Suppressor macrophage treated with lipopolysaccharide for 4 hours (primary cell): ENCODE measurements at places on chromosomes 1 and 21.
A peak's percentile ranks its signal among the peaks of the same experiment; 100 is the strongest.

GRCh38 chr1:65195495-65196417 lies 47.8 kb downstream of the AK4 start:
- DNase-seq: no peak

GRCh38 chr1:116910379-116911187 lies 867 bp downstream of the PTGFRN start:
- DNase-seq: peak; percentile 45

- no peak for DNase-seq
Observed at GRCh38 chr1:227774051-227774731, 39.0 kb downstream of the SNAP47 start.

DNA sequence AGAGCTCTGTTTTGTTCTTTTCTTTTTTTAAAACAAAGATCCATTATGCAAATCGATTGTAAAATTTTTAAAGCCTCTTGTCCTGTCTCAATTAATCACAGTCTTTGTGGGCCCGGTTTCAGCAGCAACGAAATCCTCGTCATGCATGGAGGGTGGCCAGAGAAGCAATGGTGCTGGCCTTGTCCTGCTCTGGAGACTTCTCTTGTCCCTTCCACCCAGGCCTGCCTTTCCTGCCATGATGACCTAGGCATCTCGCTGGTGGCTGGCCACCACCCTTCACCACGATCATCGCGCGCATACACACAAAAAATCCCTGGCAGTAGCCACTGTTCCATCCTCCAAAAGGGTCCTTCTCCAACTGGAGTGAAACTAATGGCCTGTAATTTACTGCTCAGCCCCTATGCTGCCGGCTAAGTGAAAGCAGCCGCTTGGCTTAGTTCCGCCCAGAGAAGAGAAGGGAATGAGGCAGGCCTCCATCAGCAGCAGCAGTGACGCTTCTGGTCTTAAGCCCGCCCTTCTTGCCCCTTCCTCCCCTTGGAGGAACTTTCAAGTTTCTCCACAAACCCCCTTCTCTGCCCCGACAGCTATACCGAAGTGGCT lies 309.5 kb downstream of the NPHP4 start:
- DNase-seq: no peak

DNA sequence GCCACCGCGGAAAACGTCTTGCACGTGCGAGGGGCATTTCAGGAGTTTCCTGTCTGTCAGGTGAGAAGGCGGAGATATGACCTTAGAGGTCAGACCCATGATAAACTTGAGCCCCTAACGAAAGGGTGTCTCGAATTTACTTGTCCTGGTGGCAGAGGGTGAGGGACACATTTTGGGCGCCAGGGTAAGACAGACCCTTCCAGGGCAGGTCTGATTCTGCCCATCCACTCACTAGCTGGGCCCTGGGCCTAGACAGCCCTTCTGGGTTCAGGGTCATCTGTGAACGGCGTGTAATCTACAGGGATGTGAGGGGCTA lies 395 bp upstream of the CSRP1 start:
- DNase-seq: no peak

- peak; percentile 60 for DNase-seq
Observed at GRCh38 chr1:59422921-59423575, 126.2 kb downstream of the FGGY start.

GRCh38 chr1:23433122-23433521 lies 8.6 kb upstream of the TCEA3 start:
- DNase-seq: no peak

- no peak for DNase-seq
Observed at GRCh38 chr1:178966312-178966711, 59.4 kb upstream of the FAM20B start.

GRCh38 chr1:156608981-156609380 lies 7.7 kb upstream of the GPATCH4 start:
- peak; percentile 37 for DNase-seq

DNA sequence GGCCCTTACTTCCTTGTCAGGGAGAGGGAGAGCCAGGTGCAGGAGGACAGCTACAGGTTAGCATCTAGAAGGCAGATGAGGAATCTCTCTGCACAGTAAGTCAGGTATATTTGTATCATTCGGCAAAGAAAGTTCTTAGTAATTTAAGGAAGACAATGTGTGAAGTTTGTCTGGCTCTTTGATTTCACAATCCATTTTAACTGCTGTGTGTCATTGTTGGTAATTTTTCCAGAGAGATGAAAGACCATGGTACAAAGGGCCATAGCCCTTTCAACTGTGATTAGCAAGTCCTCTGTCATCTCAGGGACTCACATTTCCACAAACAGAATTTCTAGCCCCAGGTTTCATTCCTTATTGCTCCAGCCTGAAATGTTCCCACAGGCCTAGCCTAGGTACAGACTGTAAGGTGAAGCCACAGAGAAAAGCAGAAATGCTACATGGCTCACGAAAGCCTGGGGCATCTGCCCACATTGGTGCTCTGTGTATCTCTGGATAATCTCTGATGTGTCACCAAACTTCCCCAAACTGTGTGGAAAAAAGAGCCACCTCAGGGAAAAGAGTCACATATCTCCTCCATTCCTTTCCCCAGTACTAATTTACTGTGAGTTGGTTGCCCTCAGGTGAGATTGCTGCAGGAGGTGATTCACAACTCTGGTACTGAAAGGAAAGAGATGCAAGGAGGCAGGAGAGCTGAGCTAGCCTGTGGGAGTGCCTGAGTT lies 70.6 kb downstream of the SYT6 start:
- peak; percentile 58 for DNase-seq

DNA sequence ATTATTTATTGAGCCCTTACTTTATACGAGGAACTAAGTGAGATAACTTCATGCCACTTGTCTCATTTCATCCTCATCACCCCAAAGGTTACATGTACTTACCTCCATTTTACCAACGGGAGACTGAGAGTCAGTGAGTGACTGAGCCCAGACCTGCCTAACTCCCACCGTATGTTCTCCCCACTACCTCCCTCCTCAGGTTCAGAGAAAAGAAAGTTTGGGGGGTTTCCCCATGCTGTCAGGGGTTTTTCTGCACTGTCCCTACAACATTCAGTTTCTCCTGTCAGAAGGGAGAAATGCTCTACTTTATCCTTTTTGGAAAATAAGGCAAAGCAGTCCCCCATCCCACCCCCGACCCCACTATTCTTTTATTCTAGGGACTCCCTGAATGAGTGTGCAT lies 32.9 kb downstream of the FAM78B start:
- no peak for DNase-seq

- no peak for DNase-seq
Observed at GRCh38 chr1:81549588-81550127, 251.1 kb upstream of the ADGRL2 start.

DNA sequence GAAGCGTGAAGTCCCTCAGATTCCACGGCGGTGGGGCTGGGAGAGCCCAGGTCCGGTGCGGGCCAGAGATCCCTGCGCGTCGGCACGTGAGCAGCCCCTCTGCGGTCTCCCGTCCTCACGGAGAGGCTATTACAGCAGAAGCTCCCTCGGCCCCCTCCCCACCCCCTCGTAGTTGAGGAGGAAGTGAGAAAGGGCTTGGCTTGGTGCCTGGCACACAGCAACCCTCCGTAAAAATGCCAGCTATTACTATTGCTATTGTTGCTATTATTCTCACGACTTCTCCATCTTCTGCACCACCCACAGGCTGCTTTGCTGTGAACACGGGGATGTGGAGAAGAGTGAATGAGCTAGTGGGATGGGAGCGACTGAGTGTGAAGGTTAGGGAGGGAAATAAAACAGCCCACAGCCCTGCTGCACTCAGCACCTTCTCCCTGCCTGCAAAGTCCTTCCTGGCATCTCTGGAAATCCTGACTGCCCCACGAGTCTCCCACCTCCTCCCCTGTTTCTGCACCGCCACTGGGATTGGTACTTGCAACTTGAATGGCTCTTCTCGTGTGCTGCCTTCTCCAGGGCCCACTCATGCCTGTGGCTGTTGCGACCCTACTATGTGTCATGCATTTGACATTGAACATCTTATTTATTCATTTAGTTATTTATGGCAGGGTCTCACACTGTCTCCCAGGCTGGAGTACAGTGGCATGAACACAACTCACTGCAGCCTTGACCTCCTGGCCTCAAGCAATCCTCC lies 26.6 kb downstream of the ZBTB18 start:
- no peak for DNase-seq

- no peak for DNase-seq
Observed at GRCh38 chr1:167102906-167103573, 9.2 kb downstream of the STYXL2 start.
